ENCODE measurements at places on chromosomes 1 and 21.

GRCh38 chr1:209912306-209912705 lies 25.7 kb upstream of the SYT14 start:
- no peak for DNase-seq

DNA sequence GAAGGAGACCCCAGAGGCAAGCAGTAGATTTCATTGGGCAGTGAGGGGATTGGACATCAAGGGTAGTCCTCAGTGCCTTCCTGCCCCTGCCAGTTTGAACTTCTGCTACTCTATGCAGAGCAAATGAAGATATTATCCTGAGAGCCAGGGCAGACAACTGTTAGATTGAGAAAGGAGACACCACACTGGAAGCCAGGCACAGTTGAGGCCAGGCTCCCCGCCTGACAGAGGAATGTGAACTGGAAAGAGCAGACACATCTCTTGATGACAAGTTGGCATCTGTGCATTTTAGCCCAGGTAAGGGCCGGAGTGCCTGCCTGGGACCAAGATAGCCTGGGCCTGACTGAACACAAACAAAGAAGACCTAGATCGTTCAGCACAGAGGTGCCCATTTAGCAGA lies 16.0 kb downstream of the SH3BGR start:
- no peak for DNase-seq

GRCh38 chr1:54291276-54292001 lies 91.5 kb downstream of the MRPL37 start:
- no peak for DNase-seq

DNA sequence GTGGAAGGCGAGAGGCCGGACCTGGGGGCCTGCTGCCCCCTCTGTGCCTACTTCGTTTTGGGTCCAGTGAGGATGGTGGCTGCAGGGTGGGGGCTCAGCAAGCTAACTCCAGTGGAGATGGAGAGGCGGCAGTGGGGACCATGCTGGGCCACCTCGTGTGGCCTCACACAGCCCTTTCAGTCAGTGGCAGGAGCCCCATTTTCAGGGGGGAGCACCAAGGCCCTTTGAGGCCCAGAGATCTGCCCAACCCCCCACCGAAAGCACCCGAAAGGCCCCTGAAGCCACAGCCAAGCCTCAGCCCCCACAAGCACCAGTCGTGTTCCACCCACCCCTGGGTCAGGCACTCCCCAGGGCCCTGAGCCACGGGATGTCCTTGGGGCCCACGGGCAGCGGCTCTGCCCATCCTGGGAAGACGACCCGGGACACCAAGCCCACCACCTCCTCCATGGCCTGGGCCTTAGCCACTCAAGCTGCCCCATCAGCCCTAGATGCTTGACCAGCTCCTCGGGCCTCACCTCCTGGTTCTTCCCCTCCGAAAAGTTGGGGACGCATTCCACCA lies 345 bp downstream of the FTCD start:
- no peak for DNase-seq

- DNase-seq: no peak
Observed at GRCh38 chr21:32004291-32004690, 131.5 kb downstream of the HUNK start.

DNA sequence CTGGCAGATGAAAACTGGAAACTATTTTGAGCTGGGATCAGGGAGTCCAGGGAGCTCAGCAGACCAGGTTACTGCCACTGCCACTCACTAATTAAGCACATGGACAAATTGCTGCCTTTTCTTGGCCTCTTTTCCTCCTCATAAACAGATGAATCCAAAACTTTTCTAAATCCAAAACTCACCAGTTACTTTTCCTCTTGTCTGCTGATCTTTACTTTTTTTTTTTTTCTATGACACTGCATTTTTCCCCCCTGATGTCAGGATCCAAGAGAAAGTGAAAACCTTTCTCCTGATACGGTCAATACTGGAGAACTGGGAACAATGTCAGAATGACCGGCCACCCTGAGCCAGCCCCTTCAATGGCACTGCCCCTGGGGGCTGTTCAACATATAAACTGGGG lies 405.8 kb downstream of the DUSP10 start:
- DNase-seq: no peak

GRCh38 chr1:231964961-231965360 lies 338.4 kb downstream of the DISC1 start:
- DNase-seq: no peak

DNA sequence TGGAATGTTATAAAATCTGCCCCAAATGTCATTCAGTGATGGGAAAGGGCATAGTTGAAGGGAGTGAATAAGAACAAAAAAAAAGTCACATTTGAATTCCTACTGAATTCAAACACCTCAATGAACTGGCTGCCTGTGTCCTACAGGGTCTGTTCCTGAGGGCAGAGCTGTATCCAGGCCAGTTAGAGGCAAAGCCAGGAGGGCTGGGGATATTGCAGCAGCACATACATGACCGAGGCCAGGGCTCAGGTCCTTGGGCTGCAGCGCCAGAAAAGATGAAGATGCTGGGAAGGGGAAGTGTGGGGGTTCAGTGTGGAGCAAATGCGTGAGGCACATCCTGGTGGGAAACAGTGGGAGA lies 449.2 kb downstream of the SIPA1L2 start:
- no peak for DNase-seq

DNA sequence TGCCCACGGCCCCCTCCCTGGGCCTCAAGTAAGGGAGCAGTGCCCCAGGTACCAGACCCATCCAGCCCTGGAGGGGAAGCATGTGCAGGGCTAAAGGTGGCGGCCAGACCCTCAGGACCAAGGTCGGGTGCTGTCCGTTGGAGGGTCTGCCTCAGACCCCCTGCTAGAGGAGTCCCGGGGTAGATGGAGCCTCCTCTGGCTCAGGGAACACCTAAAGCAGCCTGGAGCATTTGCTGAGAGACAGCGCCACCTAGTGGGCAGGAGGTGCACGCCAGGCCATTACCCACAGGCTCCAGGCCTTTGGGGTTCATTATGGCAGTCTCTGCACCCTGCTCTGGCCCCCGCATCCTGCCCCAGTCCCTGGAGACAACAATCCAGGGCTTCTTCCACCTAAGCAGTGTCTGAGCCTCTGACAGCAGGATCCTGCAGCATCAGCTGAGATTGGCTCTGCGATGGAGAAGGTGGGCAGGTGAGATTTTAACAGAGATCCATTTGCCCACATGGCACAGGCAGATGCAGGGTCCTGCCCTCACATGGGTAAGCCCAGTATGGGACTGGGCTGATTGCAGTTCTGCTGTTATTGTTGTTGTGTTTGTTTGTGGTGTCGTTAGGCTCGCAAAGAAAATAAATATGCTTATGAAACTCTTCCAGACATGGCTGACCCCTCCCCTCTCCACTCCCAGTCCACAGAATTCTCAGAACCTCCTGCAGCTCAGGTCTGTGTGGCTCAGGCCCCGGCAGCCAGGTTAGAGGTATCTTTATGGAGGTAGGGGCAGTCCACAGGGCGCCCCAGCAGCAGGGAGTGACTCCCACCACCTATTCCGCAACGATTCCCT lies 42.4 kb downstream of the CTNNBIP1 start:
- peak; percentile 93 for DNase-seq

GRCh38 chr1:10863886-10864285 lies 67.4 kb upstream of the CASZ1 start:
- DNase-seq: no peak

DNA sequence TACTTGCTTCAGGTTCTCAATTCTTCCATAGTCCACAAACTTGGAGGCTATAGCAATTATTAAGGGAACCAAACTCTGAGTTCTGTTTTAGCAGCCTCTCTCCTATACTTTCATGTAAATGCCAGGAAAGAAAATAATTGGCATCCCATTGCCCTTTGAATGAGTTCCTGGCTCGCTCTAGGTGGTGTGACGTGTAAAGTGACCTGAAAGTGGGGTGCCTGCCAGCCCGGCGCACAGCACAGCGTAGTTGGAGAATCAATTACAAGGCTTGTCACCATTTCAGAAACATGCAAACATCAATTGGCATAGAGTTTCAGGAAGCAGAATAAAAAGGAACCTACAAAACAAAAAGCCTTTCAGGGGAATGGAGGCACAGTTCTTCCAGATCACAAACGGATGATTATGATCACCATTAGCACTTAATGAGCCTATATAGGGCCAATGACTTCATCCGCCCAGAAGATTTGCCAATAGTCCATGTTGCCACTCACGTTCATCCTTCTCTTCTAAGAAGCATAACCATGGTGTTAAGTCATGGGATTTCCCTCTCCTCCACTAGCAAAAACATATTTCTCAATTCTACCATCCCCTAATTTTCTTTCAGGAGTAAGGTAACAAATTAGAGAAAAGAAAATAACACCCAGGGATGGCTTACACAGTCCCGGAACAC lies 354.6 kb upstream of the ADGRL2 start:
- no peak for DNase-seq

DNA sequence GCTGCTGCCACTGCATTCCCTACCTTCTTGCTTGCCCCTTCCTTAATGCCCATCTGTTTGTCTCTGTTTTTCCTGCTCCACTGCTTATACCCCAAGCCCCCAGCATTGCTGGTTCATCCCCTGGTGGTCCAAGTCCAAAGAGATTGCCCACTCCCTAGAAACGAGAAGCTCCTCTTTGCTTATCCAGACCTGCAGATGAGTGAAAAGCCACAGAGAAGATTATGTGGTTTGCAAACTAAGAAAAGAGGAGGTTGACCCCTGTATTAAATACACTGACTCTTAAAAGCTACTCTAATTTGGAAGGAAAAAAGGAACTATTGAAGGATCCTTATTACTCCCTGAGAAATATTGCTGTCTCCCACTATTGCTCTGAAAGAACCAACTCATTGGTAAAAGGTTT lies 146.8 kb upstream of the RAB4A start:
- no peak for DNase-seq

DNA sequence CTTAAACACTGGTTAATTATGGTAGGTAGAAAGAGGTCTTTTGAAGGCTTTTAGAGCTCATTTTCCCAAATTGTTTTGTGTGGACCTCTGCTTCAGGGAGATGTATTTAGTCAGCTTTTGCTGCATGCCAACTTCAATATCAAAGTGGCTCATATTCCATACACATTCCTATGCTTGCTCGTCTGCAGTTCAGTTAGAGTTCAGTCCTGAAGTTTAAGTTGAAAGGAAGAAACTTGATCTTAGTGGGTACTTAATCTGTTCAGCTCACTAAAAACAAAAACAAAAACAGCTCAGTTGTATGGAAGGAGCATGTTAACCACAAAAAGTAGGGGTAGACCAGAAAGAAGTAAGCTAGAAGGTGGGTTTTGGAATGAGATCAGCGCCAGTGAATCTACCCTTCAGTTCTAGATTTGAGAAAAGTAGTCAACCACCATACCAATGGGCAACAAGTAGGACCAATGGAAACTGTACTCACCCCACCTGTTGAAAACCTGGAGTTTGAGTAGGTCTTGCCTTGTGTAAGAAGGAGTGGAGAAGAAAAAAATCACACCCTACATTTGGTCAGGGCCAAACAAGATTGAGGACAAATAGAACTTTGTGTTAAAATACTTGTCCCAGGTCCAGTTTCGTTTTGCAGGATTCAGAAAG lies 58.0 kb downstream of the LEPR start:
- no peak for DNase-seq

- DNase-seq: no peak
Observed at GRCh38 chr1:34656731-34657130, 98.1 kb upstream of the GJB5 start.

- no peak for DNase-seq
Observed at GRCh38 chr1:230392536-230392909, 33.6 kb downstream of the PGBD5 start.

GRCh38 chr1:226665505-226666163 lies 73.4 kb downstream of the ITPKB start:
- DNase-seq: no peak

GRCh38 chr1:153202006-153202405 lies 1.2 kb upstream of the LELP1 start:
- no peak for DNase-seq

DNA sequence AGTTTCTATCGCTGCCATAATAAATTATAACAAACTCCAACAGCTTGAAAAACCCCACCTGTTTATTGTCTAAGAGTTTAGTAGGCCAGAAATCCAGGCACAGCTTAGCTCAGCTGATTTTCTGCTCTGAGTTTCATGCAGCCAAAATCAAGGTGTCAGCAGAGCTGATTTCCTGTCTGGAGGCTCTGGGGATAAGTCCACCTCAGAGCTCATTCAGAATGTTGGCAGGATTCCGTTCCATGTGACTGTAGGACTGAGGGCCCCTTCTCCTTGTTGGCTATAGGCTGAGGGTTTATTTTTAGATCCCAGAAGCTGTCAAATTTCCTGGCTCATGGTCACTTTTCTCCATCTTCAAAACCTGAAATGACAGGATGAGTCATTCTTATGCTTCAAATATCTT lies 91.6 kb upstream of the CHODL start:
- DNase-seq: no peak

All from activated T-cell treated with anti-CD3 and anti-CD28 coated beads, Interleukin-2, amount 50 U/mL, for 48 hours (primary cell).